ENCODE measurements at places on chromosomes 11 and 22.

DNA sequence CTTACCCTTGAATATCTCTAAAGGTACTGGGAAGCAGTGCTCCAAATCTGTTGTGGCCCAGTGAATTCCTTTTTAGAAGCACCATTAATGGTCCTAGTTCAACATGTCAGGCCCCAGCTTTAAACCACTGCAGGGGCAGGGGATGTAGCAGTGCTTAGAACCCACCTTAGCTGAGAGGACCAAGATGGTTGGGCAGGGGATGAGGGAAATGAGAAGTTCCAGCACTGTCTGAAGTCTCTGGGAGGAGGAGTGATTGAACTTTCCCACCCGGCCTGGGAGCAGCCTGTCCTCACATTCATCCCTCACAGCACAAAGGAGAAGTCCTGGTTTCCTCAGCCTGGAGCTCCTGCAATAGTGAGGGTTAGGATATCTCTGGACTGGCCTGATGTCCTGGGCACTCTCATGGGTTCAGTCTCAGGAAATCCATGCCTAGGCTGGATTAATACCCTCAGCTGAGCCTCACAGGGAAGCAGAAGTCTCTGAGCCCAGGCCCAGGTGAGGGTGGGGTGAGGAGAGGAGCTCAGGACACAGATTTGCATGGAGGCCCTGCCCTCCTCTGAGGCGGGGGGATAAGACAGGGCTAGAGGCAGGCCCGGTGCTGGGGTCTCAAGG, 28.6 kb upstream of the PRAME start:
- DNase-seq, result no peak

DNA sequence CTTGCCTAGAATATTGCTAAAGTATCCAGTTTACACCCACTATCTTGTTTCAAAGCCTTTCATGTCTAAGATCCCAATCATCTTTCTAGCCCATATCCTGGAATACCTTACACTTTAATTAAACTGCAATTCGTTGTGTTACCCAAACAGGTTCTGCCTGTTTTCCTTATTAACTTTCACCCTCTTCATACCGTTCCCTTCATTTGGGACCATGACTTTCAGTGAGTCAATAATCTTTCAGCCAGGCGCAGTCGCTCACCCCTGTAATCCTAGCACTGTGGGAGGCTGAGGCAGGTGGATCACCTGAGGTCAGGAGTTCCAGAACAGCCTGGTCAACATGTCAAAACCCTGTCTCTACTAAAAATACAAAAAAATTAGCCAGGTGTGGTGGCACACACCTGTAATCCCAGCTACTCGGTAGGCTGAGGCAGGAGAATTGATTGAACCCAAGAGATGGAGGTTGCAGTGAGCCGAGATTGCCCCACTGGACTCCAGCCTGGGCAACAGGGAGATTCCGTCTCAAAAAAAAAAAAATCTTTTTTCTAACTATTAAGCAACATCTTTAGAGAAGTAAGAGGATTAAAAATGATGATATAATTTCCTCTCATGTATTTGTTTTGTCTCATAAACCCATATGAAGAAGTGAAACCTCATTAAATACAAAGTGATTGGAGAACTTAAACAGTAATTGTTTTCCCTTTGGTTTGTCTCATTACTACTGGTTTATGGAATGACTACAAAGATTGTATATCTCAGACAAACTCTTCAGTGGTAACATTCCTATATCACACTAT, 20.7 kb downstream of the DMC1 start:
- DNase-seq, result no peak

GRCh38 chr11:34639545-34639944, 18.7 kb downstream of the EHF start:
- no peak for DNase-seq

- DNase-seq, result no peak
Observed at GRCh38 chr11:3932698-3933097, 77.2 kb downstream of the STIM1 start.

- DNase-seq, result no peak
Observed at GRCh38 chr22:39264349-39265038, 19.7 kb upstream of the PDGFB start.

GRCh38 chr11:64118876-64119665, 46.8 kb downstream of the MACROD1 start:
- DNase-seq, result no peak

DNA sequence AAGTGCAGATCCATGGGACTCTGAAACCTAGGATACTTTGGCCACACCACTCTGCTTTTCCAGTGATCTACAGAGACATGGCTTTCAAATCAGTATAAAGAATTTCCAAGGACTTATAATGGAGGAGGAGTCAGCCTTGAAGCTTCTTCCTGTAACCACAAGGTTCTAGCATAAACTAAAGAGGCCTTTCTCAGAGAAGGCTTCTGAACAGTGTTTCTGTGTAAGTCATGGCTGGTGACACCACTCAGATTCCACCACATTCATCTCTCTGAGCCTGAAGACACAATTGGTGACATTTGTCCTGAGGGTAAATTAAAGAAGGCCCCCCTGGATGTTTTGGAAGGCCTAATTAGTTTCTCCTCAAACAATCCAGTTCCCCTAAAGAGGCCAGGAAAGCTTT, 29.0 kb upstream of the ADORA2A start:
- no peak for DNase-seq

GRCh38 chr11:47854667-47855066, 6.5 kb upstream of the NUP160 start:
- no peak for DNase-seq

DNA sequence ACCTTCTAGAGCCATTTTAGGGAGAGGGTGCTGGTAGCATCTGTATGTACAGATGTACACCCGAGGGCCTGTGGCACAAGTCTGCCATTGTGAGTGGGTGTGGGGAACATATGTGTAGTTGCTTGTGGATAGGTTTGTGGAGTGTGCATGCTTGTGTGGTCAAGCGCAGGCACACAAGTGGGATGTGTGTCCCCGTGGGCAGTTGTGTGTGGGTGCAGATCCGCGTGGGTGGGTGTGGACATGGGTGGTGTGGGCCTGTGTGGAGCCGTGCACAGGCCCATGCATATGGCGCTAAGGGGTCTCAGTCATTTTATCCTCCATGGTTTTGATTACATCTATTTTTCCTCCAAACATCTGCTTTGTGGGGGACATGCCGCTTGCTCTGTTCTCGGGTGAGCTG, 28.8 kb downstream of the ALX4 start:
- no peak for DNase-seq

DNA sequence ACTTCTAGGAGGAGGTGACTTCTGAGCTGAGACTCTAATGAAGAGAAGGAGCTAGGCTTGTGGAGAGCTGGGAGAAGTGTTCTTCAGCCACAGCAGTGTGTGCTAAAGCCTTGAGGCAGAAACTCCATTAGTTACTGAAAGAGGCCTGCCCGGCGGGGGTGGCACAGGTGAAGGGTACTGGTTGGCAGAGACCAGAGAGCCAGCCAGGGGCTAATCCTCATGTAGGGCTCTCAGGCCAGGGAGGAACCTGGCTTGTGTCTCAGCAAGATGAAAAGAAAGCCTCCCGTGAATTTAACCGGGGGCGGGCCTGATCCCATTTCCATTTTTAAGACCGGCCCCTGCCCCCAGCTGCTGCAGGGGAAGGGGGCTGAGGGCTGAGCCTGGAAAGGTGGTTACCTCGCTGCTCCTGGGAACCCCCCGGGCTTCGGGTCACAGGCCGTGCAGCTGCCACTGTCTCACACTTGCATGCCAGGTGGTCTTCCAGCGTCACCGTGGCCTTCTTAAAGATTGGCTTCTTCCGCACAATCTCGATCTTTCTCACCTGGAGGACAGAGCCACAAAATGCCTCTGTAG, 15.0 kb downstream of the PDGFB start:
- no peak for DNase-seq

DNA sequence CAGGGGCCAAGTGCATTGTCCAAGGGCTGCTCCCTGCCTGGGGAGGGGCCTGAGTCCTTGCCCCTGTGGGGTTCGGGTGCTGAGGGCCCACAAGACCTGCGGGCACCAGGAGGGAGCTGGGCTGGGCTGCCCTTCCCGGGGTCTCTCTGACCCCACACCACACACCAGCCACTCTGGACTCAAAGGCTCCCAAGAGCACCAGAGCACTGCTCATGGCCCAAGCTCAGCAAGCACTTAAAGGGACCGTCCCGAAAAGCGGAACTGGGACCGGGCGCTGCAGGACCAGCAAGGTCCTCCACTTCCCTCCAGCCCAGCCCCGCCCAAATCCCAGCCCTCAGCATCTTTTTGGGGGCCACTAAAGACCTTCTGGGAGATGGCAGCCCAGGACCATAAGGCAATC, 5.3 kb downstream of the LSP1 start:
- no peak for DNase-seq

DNA sequence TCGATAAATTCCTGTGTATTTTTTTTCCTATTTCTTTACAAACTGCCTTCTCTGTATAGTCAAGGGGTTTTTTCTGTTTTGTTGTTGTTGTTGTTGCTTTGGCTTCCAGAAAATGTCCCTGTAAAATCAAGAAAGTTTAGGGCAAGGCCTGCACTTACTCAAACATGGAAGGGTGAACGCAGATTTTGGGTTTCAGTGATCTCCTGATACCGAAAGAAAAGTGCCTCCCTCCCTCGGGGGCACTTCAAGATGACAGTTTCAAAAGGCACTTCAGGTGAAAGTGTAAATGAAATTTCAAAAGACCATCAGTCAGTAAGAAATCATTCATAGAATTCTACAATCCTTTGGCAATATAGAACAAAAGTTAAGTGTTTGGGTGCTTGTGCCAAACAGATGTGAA, 43.4 kb upstream of the TMPRSS4 start:
- DNase-seq, result no peak

DNA sequence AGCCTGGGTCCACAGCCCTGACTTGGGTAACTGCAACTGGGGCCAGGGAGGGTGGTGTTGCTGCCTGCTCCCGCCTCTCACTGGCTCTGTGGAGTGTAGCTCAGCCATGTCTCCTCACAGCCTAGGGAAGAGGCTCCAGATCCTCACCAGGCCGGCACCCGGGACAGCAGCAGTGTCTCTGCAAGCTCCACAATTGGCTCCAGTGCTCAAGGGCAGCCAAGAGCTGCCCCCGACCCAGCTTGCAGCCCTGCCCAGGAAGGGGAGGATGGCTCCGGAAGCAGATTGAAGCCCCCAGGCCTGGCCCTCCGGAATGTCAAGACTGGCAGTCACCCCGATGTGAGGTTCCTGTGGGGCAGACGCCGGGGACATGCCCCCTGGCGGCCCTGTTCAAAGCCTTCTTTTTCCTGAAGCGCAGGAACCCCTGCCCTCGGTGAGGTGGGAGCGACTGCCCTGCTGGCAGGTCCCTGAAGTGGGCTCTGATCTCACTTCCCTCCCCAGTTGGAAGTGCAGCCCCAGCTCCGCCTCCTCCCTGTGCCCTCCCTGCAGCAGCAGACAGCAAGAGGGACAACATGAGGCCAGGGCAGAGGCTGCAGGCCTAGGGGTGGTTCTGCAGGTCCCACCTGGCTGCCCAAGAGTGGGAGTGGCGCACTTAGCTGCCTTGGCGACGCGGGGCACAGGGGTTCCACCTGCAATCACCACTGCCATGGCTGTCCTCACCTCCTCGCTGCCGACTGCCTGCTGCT, 816.2 kb upstream of the LUZP2 start:
- DNase-seq, result no peak

GRCh38 chr11:65448418-65449105, 26.0 kb downstream of the NEAT1 start:
- DNase-seq, result no peak

- no peak for DNase-seq
Observed at GRCh38 chr11:62600367-62601121, 1.1 kb downstream of the MTA2 start.

DNA sequence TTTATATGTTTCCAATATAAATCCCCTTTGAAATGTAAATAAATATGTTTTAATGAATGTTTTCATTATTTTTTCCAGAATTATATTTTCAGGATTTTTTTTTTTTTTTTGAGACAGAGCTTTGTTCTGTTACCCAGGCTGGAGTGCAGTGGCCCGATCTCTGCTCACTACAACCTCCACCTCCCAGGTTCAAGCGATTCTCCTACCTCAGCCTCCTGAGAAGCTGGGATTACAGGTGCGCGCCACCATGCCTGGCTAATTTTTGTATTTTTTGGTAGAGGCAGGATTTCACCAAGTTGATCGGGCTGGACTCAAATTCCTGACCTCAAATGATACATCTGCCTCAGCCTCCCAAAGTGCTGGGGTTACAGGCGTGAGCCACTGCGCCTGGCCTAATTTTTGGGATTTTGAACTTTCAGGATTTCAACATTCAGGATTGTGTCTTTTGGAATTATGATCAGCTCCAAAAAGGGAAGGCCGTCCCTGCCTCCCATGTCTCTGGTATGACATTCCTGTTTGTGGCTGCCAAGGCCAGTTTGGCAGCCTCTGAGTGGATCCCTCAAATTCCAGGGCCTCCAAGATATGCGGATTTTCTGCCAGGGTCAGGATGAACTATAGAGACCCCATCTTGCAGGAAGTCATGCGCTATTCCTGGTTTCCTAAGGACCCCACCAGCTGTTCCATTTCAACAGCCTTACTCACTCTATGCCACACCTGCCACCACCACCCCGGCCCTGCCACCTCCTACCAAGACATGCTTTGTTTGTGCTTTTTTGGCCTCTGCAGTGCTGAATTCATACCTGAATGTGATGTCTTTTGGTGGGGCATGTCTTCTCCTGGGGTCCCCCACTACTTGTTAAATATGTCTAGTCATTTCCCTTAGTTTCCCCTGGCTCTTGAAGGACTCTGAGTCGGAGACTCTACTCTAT, 21.9 kb upstream of the TMPRSS4 start:
- DNase-seq, result no peak

- DNase-seq, result no peak
Observed at GRCh38 chr22:38652859-38653258, 3.3 kb downstream of the FAM227A start.

DNA sequence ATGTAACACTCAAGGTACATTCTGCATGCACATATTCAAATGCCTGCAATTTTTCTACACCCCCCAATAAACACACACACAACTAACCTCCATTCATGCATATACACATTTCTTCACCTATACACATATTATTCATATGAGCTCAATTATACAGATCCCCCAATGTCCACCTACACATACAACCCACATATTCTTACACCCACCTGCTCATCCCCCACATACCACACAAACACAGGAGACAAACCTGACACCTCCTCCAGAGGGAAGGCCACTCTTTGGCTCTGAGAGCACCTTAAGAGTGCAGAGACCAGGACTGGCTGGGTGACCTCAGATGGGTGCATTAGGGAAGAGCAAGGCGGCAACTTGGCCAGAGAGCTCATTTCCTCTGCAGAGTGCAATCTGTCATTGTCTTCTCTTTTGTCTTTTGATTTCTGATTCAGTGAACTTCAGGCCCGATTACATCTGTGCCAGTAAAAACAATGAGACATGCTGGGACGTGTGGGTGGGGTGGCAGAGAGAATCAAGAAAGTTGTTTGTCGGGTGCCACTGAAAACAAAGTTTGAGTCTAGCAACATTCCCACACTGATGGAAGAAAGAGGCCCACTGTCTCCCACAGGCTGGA, 208.4 kb downstream of the NXPE2 start:
- DNase-seq, result no peak

Measured in SHP77 (cell line).